ENCODE measurements at places on chromosomes 12 and 14.

DNA sequence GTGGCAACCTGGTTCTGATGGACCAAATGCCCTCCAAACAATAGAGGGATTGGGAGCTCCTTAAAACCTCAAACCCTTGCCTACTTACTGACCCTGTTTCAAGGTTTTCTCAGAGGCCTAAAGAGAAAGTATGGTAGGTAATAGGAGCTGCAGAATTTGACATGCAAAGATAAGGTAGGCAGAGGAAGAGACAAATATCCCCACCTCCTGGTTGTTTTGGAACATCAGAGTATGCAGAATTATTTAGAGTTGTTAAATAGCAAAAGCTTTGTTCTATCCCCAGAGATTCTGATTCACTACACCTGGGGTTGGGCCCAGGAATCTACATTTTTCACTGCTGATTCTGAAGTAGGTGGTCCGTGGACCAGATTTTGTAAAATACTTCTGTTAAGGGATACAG is 421.2 kb downstream of the SOX5 start:
- no peak for DNase-seq

GRCh38 chr12:54486173-54486867 is 11.2 kb upstream of the NCKAP1L start:
- DNase-seq = no peak

- DNase-seq = no peak
Observed at GRCh38 chr12:95418142-95418541, 55.8 kb upstream of the METAP2 start.

GRCh38 chr12:31845613-31846322 is 113.4 kb upstream of the RESF1 start:
- DNase-seq = no peak

GRCh38 chr14:94138251-94138650 is 8.8 kb upstream of the IFI27L2 start:
- DNase-seq = no peak

DNA sequence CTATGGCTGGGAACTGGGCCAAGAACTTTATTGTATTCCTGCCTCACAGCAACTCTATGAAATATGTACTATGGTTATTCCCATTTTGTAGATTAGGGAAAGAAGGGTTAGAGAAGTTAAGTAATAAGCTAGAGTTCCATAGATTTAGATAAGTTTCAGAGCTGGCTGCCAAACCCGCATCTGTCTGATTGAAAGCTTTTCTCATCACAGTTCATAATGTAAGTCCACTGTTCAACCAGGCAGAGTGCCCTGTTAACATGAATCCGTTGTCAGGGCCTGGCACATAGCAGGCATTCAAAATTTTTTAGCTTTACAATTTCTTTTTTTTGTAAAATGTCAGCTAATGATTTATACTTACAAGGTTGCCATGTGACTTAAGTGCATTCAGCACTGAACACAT is 467.3 kb downstream of the NRXN3 start:
- DNase-seq = no peak

GRCh38 chr14:23129759-23130316 is 10.8 kb upstream of the CEBPE start:
- DNase-seq = no peak

DNA sequence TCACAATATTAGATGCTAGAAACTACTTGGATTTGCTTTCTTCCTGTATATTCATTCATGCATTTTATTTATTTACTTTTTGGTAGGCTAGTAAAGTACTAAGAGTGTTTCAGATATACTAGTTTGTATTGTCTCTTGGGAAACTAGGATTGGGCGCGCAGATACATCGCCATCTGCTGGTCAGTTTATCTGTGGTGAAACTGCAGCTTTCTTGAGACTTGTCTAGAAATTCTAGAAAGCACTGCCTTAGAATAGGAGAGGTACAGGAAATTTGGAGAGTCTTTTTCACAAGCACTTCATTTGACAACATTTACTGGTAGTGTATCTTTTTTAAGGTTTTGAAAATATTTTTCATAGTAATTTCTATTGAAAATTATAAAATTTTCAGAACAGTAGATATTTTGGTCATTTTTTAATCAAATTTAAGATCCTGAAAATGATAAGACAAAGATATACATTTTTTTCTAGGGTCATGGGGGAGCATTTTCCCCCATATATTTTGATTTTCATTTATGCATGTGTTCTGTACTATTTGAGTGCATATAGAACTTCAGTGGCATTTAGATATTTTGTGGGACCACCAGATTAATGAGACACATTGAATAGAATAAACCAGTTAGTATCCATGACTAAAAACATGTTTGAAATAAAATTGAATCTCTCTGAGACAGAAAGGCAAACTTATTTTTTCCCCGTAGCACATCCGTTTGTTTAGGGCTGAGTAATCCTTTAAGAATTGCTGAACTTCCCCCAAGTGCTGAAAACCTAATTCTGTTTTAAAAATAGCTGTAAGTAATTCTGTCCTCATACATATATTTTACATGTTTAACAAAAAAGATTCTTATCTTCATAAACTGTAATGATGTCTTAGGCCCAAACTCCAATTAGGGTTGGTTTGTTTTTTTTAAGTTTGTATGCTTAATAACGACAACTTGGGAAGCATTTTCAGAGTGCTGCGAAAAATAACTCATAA is 44.5 kb downstream of the SLC38A6 start:
- DNase-seq = peak; percentile 4

DNA sequence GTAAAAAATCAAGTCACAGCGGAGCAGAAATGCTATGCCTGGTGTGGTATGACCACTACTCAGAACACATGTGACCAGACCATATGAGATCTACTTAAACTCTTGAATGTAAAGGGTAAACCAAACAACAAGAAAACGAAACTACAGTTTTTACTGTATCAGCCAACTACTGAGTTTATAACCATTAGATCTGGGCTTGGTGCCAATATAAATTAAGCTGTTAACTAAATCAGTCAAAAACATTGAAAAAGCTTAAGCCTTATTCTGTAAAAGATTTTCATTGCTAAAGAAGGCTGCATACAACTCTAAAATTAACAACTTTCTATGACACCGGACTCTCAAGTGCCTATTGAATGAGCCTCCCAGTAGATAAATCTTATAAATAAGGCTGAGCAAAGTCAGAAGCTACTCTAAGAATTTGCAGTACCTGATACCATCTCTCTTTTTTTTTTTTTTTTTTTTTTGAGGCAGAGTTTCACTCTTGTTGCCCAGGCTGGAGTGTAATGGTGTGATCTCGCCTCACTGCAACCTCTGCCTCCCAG is 35.4 kb downstream of the SPTLC2 start:
- DNase-seq = no peak

DNA sequence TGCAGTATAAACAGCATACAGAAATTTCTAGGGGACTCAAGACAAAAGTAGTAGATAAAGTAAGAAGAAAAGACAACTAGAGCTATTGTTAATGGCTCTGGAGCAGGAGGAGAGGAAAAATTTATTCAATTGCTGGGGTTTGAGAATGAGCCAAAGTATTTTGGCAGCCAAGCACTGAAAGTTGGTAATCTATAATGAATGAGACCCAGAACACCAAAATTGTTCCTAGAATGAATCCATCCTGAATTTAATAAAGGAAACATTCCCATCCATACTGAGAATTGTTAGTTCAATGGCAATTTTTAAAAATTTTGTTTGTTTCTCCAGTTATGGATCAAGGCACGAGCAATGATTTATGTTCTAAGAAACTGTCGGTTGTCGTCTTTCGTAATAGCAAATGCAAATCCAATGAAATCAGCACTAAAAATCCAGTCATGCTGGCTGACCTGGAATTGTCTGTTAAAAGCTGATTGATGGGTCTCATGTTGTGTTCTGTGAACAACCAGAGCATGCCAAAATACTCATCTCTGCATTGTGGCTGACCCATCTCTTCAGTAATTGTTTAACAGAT is 170.9 kb upstream of the LMNTD1 start:
- DNase-seq = no peak

- no peak for DNase-seq
Observed at GRCh38 chr12:27012239-27012981, 1.8 kb downstream of the TM7SF3 start.

GRCh38 chr12:111753144-111753881 is 13.4 kb upstream of the ALDH2 start:
- no peak for DNase-seq

DNA sequence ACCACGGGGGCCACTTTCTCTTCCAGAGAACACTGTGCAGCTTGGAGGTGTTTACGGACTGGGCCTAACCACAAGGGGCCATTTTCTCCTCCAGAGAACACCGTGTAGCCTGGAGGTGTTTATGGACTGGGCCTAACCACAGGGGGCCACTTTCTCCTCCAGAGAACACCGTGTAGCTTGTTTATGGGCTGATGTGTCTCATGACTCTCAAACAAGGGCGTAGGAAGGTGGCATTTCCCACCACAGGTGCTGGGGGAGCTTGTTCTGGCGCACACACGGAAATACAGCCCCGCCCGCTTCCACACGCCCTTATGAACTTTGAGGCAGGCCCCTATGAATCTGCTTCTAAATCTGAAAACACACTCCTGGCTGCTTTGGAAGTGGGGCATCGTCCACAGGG is 174.6 kb upstream of the SFSWAP start:
- DNase-seq = no peak

DNA sequence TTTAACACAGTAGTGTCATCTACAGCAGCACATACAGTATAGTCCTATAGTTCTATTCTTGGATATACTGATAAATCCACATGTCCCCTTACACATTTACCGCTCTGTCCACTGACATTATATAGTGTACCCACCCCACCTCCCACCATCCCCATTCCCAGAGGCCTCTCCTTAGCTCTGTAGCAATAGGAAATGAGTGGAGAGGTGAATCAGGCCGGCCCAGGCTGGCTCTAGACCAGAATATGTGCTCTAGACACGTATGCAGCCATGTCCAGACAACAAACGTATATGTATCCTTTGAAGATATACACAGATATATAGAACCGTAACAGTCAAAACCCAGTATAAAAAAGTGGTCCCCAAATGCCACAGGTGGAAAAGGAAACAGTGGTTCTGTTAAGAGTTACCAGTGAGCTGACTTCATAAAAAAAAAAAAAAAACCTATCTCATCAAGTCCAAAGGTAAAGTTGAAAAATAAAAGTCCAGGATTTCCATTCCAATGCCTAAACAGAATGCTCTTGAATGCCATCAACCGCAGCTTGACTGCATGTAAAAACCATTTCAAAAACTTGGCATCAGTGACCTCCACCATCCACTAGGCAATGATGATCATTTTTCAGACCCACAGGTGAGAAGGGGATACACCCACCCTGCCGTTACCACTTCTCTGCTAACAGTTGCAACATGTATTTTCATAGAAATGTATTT is 16.7 kb downstream of the EGLN3 start:
- no peak for DNase-seq

DNA sequence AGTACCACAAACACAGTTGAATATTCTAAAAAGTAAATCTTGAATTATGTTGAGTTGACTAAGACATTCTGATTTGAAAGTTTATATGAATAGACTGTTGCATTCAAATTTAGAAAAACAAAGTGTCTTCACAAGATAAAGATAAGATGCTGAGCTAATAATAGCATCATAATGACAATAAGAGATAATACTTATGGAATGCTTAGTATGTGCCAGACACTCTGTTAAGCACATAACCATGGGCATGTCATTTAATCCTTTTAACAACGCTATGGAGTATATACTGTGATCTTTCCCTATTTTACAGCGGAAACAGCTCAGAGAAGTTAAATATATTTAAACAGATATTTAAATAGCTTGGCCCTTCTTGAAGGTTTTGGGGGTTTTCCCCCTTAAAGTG is 163.4 kb downstream of the SRGAP1 start:
- no peak for DNase-seq

GRCh38 chr12:83779526-83779925 is 1092.8 kb downstream of the TMTC2 start:
- DNase-seq = no peak

Measured in stimulated activated CD8-positive, alpha-beta memory T cell treated with anti-CD3 and anti-CD28 coated beads, Interleukin-7, amount 100 ng/mL, for 1 hour (primary cell).